ENCODE measurements at places on chromosomes 1 and 21.

DNA sequence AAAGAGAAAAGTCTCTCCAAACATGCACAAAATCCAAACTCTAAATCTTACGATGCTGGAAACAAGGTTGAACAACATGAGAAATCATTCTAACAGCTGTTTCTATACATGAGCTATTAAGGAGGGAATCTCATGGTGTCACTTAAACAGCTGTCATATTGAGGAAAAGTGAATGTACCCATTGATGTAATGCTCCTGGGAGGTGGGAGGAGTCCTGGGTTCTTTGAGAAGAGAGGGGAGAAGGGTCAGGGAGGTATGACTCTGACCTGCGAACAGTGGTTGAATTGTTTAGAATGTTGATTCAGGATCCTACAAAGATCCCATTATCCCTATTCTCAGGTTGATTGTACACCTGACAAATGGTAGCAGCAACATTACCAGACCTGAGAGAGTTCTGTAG lies 49.3 kb downstream of the ZC3H11B start:
- no peaks in the 10 kb centered on the region for H3K27me3 ChIP-seq
- H3K27ac ChIP-seq, result no peak overlapping the region
- no peak overlapping the region for H3K4me3 ChIP-seq
- no peaks in the 10 kb centered on the region for H3K36me3 ChIP-seq

DNA sequence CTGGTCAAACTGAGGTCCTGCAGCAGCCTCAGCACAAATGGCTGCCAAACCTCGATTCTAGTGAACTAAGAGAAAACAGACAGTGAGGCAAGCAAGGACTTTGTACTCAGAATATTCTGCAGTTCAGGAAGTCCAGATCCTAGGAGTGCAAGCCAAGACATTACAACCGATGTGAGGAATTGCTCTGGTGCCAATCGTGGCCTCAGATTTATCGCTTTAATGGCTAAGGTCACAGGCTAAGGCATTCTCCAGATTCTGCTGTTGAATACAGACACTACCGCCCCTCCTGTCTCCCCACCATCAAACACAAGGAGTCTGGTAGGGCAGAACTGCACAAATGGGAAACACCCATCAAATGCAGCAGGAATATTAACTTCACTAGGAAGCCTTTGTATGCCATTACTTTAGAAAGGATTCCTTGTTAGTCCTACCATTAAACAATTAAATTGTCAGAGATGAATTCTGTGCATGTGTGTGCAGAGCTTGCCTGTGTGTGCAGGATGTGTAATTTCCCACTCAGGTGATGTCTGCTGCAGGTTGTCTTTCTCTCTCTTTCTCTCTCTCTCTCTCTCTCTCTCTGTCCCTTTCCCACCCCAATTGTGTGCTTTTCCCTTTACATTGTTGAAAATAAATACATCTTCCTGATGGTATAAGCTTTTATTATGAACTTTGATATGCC lies 9.2 kb upstream of the SERTAD4 start:
- H3K36me3 ChIP-seq, result no peaks in the 10 kb centered on the region
- H3K27me3 ChIP-seq, result peaks cover 11% of the 10 kb centered on the region
- no peak overlapping the region for H3K4me3 ChIP-seq

- no peak overlapping the region for H3K27ac ChIP-seq
- peaks cover 47% of the 10 kb centered on the region for H3K27me3 ChIP-seq
- DNase-seq, result no peak
- H3K4me1 ChIP-seq, result peaks cover 14% of the 10 kb centered on the region
- no peak overlapping the region for H3K4me3 ChIP-seq
Measured at GRCh38 chr1:19007491-19008441, 51.3 kb upstream of the IFFO2 start.

DNA sequence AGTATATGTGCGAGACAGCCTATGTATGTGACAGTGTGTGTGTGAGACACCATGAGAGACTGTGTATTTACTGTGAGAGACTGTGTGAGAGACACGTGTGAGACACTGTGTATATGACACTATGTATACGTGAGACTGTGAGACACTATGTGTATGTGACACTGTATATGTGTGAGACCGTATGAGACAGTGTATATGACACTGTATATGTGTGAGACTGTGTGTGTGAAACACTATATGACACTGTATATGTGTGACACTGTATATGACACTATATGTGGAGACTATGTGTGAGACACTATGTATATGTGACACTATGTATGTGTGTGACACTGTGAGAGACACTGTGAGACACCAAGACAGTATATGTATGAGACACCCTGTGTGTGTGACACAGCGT lies 52.9 kb upstream of the KDM4A start:
- H3K27ac ChIP-seq, result no peak overlapping the region
- H3K4me1 ChIP-seq, result no peaks in the 10 kb centered on the region
- no peak for DNase-seq
- H3K27me3 ChIP-seq, result peaks cover 11% of the 10 kb centered on the region
- H3K4me3 ChIP-seq, result no peak overlapping the region
- no peaks in the 10 kb centered on the region for H3K36me3 ChIP-seq

- no peak for DNase-seq
- no peak overlapping the region for H3K27ac ChIP-seq
- no peaks in the 10 kb centered on the region for H3K4me1 ChIP-seq
- H3K4me3 ChIP-seq, result no peak overlapping the region
- no peaks in the 10 kb centered on the region for H3K27me3 ChIP-seq
Measured at GRCh38 chr1:219441884-219442283, 171.0 kb downstream of the ZC3H11B start.

DNA sequence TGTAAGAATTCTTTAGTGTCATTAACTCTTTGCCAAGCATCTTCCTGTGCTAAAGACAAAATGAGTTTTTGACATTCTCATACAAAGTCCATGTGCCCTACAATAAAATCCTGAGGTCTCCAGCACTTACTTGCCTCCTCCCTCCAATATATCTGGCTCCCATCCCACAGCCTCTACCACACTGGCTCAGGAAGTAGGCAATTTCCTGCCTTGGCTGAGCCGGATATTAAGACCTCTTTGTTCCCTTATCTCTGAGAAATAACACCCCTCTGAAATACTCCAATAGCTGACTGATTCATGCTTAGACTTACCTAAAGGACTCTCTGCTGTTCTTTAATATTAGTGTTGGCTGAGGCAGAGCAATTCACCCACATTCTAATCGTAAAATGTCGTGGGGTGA lies 37.6 kb upstream of the GORAB start:
- H3K4me3 ChIP-seq, result no peak overlapping the region
- no peak for DNase-seq
- H3K27ac ChIP-seq, result no peak overlapping the region
- H3K36me3 ChIP-seq, result no peaks in the 10 kb centered on the region

GRCh38 chr1:156228501-156228900 lies 13.5 kb upstream of the BGLAP start:
- no peaks in the 10 kb centered on the region for H3K27me3 ChIP-seq
- H3K27ac ChIP-seq, result peak overlapping the region; percentile 48
- H3K36me3 ChIP-seq, result peaks cover 30% of the 10 kb centered on the region
- no peak for DNase-seq

DNA sequence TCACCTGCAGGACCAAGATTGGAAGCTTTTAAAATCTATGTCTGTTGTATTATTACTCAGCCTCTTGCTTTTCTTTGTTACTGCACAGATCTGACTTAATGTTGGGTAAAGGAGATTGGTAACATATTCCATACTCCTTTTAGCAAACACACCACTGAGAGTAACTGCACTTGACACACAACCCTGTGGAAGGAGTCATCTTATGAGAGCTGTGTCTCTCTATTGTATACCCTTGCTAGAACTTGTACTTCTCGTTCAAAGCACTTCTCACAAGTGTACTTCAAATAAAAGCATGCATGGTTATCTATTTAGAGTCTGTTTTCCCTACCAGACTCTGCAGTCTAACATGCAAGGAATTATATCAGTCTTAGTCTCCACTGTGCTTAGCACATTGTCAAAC lies 813.4 kb downstream of the ADGRL2 start:
- no peaks in the 10 kb centered on the region for H3K27me3 ChIP-seq
- H3K36me3 ChIP-seq, result no peaks in the 10 kb centered on the region
- no peak overlapping the region for H3K4me3 ChIP-seq
- H3K27ac ChIP-seq, result no peak overlapping the region
- DNase-seq, result no peak
- no peaks in the 10 kb centered on the region for H3K4me1 ChIP-seq

GRCh38 chr1:168628807-168629206 lies 52.4 kb downstream of the XCL1 start:
- peaks cover 5% of the 10 kb centered on the region for H3K27me3 ChIP-seq
- no peaks in the 10 kb centered on the region for H3K4me1 ChIP-seq
- no peak overlapping the region for H3K4me3 ChIP-seq
- H3K36me3 ChIP-seq, result no peaks in the 10 kb centered on the region

- peaks cover 42% of the 10 kb centered on the region for H3K36me3 ChIP-seq
- no peaks in the 10 kb centered on the region for H3K27me3 ChIP-seq
- H3K4me1 ChIP-seq, result peaks cover 37% of the 10 kb centered on the region
- H3K4me3 ChIP-seq, result peak overlapping the region; percentile 86
- H3K27ac ChIP-seq, result no peak overlapping the region
- no peak for DNase-seq
Measured at GRCh38 chr1:234604495-234605398, 5.2 kb downstream of the IRF2BP2 start.

DNA sequence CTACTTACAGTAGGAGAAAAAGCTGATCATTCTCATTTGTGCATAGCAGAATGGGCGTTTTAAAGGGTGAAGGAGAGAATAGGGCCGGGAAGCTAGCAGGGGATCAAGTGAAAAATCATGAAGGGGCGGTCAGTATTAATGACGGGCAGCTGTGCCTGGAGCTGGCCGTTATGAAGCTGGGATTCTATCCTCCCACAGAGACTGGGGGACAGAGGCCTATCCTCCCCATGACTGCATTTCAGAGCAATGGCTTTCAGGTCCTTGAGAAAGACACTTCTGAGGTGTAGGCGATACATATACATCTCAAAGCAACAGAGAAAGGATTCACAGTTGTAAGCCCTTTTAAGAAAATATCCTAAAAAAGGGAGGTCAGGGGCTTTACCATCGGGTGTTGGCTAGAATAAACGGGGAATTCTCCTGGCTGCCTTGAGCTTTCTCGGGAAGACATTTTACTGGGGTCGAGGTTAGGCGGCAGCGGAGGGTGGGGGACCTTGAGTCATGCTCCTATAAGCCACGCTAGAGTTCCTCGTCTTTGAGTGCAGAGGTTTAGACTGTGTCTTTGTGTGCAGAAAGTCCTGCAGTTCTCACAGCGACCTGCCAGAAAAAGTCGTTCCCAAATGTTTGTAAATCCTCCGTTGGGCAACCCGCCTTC lies 559 bp upstream of the MTARC2 start:
- H3K27me3 ChIP-seq, result peaks cover 59% of the 10 kb centered on the region
- peaks cover 17% of the 10 kb centered on the region for H3K4me1 ChIP-seq
- peak overlapping the region; percentile 82 for H3K4me3 ChIP-seq
- H3K36me3 ChIP-seq, result peaks cover 2% of the 10 kb centered on the region
- no peak for DNase-seq

- H3K4me1 ChIP-seq, result no peaks in the 10 kb centered on the region
- no peak overlapping the region for H3K4me3 ChIP-seq
- peaks cover 58% of the 10 kb centered on the region for H3K27me3 ChIP-seq
- no peak for DNase-seq
- no peak overlapping the region for H3K27ac ChIP-seq
- H3K36me3 ChIP-seq, result no peaks in the 10 kb centered on the region
Measured at GRCh38 chr1:202664083-202664482, 46.2 kb downstream of the SYT2 start.

DNA sequence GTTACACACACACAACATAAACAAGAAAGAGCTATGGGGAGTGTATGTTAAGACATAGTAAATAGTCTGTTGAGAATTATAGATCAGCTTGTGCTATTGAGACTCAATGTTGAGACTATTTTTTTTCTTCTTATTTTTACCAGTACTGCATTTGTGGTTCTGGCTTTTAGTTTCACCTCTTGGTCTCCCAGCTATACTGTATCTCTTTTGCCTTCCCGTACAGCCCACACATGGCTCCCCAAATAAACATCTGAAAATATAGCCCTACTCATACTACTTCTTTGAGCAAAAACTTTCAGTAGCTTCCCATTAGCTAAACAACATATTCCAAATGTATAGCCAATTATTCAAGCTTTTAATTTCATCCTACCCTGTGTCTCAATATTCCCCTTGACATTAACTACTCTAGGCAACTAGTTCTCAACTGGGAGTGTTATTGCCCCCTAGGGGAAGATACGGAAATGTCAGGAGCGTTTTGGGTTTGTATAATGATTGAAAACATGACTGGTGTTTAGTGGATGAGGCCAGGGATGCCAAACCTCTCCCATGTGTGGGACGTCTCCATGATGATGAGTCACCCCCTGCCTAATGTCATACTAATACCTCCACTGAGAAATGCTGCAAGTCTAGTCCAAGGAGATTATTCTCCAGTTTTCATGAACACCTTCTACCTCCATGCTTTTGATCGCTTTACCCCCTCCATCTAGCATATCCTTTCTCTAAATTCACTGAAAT lies 6.8 kb downstream of the RPE65 start:
- no peak overlapping the region for H3K27ac ChIP-seq
- no peak overlapping the region for H3K4me3 ChIP-seq
- peaks cover 14% of the 10 kb centered on the region for H3K27me3 ChIP-seq
- H3K4me1 ChIP-seq, result peaks cover 10% of the 10 kb centered on the region
- DNase-seq, result peak; percentile 38
- H3K36me3 ChIP-seq, result no peaks in the 10 kb centered on the region

DNA sequence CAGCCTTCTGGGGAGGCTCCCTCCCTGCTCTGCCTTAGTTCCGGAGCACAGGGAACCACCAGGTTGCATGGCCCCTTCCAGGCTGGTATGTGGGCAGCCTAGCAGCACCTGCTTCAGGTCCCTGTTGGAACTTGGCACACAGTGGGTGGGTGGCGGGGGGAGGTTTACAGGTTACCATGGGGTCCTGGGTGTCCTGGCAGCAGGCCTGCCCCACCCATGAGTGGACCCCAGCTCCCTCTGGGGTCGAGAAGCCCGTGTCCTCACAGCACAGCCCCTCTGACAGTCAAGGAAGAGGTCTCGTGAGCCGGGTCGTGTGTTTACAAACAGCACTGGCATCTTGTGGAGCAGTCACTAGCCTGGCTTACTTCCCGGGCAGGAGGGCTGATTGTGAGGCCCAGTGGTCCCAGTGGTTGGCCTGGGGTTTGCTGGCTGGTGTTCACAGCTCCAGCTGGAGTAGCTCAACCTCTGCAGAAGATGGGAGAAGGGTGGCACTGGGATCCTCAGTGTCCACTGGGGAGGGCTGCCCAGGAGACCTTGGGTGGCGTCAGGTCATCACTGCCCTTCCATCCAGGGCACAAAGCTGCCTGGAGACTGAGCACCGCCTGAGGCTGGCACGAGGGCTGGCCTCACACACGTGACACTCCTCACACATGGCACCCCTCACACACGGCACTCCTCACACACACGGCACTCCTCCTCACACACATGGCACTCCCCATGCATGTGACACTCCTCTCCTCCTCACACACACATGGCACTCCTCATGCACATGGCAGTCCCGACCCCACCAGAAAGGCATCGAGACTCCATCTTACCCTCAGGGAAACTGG lies 100.9 kb downstream of the RIPK4 start:
- no peak for DNase-seq
- H3K27ac ChIP-seq, result no peak overlapping the region
- H3K27me3 ChIP-seq, result peaks cover 14% of the 10 kb centered on the region
- H3K4me3 ChIP-seq, result no peak overlapping the region
- peaks cover 9% of the 10 kb centered on the region for H3K4me1 ChIP-seq
